Activated naive CD4-positive, alpha-beta T cell treated with anti-CD3 and anti-CD28 coated beads, Interleukin-2, amount 50 U/mL, for 72 hours (primary cell): ENCODE measurements at places on chromosomes 6 and 20. TPM values are rescaled to one million over a fixed set of nuclear protein-coding genes. Genes with fewer than 3 reads are reported as not detected.

ZSCAN23 gene
- 2.4 TPM for total RNA-seq

RAB44 gene
- 0.12 TPM for total RNA-seq

MAP7 gene
- 2.7 TPM for total RNA-seq

TCF21 gene
- total RNA-seq = not detected

- no peak for DNase-seq
Observed at GRCh38 chr6:87975561-87975960, 72.1 kb upstream of the SPACA1 start.

GRCh38 chr20:62787321-62787720, 9.0 kb upstream of the MRGBP start:
- DNase-seq = no peak

- no peak for DNase-seq
Observed at GRCh38 chr6:34866509-34866908, 21.3 kb downstream of the TAF11 start.

DNA sequence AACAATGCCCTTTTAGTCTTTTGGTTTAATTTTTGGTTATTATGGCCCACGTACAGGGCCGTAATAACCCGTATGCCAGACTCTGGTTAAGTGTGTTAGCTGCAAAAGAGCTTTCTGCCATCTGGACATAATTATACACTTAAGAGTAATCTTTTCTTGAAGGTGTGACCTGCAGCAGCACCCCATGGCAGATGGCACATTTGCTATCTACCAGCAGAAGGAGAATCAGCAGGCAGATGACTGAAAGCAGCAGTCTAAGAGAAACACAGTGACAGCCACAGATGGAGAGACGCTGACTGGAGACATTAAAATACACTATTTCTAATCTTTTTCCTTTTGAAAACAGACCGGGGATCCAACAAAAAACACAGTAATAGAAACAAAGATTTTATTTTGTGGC, 18.7 kb downstream of the ASF1A start:
- no peak for DNase-seq

DNA sequence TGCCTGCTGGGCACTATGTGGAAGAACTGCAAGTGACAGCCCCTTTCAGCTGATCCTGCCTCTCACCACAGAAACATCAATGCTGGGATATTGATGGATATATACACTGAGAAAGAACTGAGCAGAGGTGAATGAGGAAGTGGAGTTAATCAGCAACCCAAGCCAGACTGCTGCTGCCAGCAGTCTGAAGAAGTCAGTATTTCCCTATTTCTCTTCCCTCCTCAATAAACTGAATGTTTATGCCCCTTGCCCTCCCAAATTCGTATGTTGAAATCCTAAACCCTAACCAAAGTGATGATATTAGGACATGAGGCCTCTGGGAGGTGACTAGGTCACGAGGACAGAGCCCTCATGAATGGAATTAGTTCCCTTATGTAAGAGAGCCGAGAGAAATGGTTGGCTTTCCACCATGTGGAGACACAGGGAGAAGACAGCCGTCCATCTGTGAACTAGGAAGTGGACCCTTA, 76.3 kb downstream of the CDK19 start:
- DNase-seq = no peak

GRCh38 chr6:100099189-100100074, 105.4 kb upstream of the MCHR2 start:
- no peak for DNase-seq

DNA sequence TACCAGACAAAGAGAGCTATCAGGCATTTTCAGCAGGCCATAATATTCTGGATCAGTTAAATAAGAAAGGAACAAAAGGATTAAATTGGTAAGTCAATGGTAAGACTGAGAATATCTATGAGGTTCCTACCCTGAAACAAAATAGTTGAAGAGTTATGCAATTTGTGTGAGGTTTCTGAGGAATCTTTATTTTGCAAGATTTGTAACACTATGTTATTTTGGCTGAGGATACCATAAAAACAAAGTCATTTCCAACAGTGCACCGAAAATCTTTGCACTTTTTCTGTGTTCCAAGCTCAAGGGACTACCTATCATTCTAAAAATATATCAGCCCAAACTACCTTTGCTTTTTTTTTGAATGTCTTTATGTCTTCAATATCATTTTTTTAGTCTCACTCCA, 383.3 kb upstream of the CITED2 start:
- DNase-seq = no peak

GRCh38 chr6:147811913-147812629, 303.6 kb downstream of the SAMD5 start:
- no peak for DNase-seq

- DNase-seq = peak; percentile 46
Observed at GRCh38 chr20:38805958-38806854, 709 bp downstream of the PPP1R16B start.

GRCh38 chr6:41934278-41935192, 7.1 kb downstream of the CCND3 start:
- DNase-seq = no peak

DNA sequence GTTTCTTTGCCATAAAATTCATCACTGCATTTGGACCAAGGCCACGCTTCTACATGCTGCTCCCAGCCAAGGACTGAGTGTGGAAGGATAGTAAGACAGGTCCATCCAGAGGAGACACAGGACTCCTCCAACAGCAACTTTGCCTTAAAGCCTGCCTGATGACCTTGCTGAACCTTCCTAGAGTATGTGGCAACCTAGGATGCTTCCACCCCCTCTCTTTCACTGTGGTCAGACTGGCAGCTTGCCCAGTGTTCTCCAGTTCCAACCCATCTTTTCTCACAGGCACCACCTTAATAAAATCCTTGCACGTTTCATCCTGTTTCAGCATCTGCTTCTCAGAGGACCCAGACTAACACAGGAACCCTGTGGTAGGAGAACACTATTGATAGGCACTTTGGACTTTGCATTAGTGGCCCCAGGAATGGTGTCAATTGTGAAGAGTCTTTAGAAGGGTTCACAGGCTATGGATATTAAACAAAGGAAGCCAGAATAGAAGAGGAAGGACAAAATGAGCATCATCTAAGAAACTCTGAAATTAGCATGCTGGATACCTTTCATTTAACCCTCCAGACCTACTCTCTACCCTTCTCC, 2.4 kb upstream of the PKHD1 start:
- no peak for DNase-seq

DNA sequence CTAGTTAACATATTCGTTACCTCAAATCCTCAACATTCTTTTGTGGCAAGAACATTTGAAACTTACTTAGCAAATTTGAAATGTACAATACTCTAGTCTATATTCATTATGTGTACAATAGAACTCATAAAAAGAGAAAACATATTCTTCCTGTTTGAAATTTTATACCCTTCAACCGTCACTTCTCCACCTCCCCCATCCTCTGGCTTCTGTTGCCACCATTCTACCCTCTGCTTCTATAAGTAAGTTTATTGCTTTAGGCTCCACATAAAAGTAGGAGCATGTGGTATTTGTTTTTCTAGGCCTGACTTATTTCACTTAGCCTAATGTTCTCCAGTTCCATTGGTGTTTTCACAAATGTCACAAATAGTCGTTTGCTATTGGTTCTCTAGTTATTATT, 205.3 kb downstream of the TENT5A start:
- no peak for DNase-seq

GRCh38 chr6:16129623-16130401, 926 bp downstream of the MYLIP start:
- DNase-seq = peak; percentile 62

GRCh38 chr6:33609528-33609927, 11.6 kb upstream of the ITPR3 start:
- DNase-seq = no peak

DNA sequence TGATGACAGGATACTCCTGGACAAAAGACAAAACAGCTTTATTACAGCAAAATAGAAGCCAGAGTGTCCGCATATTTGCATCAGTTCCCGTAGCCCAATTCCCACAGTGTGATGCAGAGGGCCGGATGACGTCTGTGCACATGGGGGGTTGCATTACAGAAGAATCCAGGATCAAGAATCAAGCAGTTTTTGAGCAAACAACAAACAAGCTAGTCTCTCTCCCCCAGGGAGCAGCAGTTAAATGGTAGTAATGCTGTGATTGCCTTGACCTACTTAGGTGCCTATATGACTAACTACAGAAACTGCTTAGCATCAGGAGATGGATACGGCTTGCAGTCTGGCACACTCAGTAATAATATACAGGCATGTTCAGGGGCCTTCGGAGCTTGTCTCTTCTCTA, 3.2 kb upstream of the SDHAF4 start:
- DNase-seq = no peak

DNA sequence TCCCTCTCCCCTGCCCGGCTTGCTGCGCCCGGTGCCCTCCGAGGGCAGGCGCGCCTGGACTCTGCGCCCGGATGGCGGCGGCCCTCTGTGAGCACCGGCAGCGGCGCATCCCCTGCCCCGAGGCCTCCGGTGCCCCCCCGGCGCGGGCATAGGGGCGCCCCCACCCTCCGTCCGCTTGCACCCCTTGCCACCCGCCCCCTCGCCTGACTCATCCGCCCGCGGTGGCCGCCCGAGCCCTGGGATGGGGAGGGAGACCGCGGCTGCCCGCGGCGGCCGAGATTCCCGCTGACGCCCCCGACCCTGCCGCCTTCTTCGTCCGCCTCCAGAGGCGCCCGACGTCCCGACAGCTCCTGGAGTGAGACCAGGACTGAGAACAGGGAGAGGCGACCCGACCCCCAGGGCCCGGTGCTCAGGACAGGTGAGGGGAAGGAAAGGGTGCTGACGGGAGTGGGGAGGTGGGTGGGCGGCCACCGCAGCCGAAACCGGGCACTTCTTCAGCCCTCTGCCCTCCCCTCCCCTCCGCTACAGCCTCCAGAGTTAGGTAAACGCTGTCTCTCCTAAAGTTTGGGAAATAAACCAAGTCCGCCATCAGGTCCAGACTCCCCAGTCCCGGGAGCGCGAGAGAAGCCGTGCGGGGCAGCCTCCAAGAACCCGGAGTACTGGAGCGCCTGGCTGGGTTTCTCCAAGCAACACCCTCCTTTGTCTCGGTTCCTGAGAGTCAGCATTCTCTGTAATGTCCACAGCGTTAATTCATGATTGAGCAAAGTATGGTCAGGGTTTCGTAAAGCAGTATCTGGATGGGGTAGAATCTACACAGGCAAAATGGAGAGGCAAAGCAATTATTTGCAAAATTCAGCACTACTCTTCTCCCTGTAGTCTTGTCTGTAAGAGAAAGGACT, 539 bp downstream of the TMEM200A start:
- DNase-seq = peak; percentile 12

- no peak for DNase-seq
Observed at GRCh38 chr6:1609041-1609647, 571 bp upstream of the FOXC1 start.

DNA sequence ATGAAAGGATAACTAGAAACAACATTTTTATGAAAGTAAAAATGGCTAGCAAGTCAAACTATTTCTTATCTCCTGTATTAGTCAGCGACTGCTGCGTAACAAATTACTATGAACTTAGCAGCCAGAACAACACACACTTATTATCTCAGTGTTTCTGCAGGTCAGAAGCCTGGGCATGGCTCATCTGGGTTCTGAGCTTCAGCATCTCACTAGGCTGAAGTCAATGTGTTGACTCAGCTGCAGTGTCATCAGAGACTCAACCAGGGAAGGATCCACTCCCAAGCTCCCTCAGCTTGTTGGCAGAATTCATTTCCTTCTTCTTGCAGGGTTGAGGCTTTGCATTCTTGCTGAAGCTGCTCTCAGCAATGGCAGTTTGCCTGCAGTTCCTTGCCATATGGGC, 33.2 kb upstream of the IGF2R start:
- DNase-seq = no peak

DNA sequence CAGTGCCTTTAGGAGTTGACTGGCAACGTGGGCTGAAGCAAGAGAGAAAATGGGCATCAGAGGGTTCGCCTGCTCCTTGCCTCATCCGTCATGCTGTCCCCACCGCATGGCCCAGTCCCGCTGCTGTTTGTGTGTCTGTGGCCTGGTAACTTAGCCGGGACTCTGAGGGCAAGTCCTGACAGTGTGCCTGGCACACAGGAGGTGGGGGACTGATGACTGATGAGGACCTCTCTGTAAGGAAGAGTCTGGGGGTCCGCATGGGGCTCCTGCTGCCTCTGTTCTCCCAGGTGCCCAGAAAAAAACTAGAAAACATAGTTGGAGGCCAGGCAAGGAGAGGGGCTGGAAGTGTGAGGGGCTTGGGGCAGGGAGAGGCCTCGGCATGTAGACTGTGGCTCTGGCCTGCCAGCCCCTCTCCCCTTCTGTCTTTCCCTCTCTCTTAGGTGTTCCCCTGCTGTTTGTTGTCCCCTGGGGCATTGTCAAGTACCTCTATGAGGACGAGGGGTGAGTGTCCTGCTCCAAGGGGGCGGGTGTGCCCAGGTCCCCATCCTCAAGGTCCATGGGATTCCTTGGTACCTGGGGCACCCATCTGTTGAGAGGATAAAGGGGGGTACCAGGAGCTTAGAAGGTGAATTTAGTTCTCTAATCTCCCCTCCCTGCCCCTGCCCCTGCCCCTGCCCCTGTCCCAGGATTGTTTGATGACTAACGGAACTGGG, 29.5 kb downstream of the GLP1R start:
- DNase-seq = no peak

DNA sequence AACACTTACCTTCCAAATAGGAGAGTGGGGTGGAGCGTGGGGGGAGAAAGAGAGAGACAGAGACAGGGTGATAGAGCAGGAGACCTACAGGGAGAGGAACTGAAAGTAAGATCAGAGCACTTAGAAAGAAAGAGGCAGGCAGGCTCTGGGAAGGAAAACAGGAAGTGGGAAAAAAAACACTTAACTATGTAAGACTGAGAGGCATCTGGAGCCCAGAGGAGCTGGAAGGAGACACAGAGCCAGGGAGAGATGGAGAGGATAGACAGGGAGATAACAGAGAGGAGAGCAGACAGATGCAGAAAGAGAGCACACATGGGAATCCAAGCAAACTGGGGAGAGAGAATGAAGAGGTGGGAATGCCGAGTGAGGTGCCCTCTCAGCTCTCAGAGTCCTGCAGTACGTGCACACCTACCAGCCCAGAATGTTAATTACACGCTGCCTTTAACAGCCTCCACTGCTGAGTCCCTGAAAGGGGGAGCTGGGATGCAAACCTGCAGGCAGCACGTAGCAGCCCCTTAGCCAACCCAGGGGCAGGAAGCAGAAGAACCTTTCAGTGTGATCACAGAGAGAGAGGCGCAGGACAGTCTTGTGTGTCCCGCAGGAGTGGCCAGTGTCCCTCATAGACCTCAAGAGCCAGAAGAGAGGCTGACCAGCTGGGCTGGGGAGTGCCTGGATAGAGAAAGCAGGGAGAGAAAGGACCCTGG, 132.7 kb upstream of the LRFN2 start:
- DNase-seq = no peak

- no peak for DNase-seq
Observed at GRCh38 chr6:34536959-34537848, 18.9 kb downstream of the SPDEF start.

DNA sequence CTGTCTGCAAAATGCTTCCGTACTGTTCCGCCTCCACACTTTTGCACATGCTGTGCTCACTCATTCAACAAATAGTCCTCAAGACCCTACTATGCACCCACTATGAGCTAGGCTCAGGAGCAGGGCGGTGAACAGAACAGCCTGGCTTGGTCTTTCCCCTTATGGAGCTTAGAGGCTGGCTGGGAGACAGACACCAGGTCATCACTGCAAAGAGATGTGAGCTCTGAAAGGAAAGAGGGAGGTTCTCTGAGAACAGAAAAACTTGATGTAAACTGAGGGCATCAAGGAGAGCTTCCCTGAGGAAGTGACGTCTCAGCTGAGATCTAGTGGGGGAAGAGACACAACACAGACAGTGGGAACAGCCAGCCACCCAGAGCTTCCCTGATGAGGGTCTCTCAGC, 31.0 kb upstream of the TGM2 start:
- DNase-seq = no peak

- no peak for DNase-seq
Observed at GRCh38 chr6:52538901-52539354, 37.9 kb downstream of the TRAM2 start.

GRCh38 chr6:1766654-1767053, 156.9 kb downstream of the FOXC1 start:
- DNase-seq = no peak
